ENCODE measurements at places on chromosomes 11 and 22.

DNA sequence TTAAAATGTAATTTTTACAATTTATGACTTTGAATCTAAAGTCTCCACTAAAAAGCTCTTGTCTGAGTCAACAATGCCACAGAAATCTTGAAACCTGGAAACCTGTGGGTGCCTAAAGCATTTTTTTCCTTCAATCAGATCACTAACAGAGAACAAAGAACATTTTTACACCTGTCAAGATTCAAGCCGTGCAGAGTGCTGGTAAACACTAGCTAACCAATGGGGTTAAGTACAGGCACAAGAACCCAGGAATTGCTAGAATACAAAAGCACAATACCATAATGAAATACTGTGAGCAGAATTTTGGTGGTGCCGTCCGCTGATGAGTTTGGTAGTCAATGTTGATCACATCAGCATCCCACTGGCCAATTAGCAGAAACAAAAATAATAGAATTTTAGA is 380.3 kb upstream of the PITPNB start:
- peak; percentile 13 for DNase-seq

GRCh38 chr11:131408025-131408640 is 37.7 kb downstream of the NTM start:
- peak; percentile 32 for DNase-seq

- DNase-seq: peak; percentile 28
Measured at GRCh38 chr22:37267135-37267587, 15.1 kb upstream of the CYTH4 start.

- DNase-seq: no peak
Measured at GRCh38 chr22:47645450-47645914, 883.0 kb downstream of the TBC1D22A start.

- DNase-seq: no peak
Measured at GRCh38 chr22:49056301-49056700, 771.4 kb downstream of the BRD1 start.

DNA sequence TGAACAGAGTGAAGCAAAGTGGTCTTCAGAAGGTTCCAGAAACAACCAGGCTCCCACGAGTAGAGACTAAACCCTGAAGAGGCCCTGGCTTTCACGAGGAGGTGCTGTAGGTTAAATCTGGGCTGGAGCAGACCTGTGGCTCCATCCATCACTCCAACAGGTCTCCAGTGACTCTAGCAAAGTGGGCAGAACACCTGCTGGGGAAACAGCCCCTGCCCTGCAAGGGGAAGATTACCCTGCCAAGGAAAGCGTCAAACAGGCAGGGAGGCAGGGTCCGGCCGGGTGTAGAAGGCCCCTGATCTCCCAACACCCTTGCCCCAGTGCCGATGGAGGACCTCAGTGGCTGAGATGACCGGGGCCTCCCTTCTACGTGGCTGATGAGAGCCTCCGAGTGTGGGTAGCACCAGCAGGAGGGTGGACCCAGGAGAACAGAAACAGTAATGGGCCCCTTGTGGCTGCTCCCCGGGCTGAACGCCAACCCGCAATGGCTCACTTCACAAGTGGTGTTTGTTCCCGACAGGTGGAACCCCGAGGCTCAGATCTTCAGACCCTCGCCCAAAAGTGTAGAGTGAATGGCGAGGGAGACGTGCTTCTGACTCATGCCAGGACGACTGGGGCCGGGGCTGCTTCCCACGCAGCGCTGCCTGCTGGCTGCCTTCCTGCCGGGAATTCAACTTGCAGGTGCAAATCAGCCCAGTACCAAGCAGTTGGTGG is 112.0 kb downstream of the SHANK2 start:
- DNase-seq: peak; percentile 85

DNA sequence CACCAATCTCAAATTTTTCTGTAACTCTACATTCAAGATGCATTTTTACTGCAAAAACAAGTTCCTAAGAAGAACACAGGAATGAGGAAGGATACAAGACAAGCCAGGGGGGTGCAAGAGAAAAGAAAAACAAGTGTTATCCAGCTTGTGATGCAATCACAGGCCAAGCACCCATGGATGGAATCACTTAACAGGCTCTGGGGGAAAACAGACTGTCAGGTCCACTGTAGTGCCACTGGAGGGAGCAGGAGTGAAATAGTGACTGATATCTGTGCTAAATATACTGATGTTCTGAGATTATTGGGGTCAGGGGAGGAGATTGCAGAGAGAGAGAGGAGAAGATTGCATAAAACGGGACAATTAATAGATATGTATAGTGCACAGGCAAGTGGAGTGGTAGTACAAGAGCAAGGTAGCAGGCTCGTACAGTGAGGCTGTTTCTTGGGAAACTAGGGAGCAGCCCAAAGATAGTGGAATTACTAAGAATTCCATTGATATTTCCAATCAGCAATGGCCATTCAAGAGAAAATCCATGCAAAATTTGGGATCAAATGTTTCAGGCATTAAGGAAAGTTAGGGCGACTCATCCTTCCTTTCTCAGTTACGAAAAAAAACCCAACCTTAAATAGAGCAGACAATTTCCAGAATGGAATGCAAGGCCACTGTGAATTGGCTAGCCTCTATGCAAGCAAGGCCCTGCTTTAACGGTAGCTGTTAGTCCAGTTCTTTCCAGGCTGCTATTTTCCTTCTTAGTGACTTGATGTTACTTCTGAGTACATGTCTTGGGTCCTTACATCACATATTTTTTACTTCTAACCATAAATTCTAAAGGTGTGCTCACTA is 52.2 kb upstream of the CEP126 start:
- DNase-seq: peak; percentile 12

DNA sequence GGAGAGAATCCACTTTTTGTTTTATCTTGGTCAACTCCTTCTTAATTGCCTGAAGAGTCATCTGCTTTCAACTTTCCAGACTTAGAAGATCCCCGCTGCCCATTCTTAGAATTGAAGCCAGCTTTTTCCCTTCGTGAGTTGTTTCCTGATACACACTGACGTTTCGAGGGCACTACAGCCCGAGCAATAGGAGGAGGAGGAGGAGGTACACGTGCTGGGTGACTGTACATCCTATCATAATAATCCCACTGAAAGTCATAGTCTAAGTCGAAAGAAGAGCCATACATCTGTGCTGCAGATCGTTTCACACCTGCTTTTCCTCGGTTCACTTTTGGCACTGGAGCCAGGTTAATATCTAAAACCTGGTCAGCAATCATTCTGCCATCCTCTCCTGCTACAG is 606.1 kb downstream of the DLG2 start:
- DNase-seq: no peak

DNA sequence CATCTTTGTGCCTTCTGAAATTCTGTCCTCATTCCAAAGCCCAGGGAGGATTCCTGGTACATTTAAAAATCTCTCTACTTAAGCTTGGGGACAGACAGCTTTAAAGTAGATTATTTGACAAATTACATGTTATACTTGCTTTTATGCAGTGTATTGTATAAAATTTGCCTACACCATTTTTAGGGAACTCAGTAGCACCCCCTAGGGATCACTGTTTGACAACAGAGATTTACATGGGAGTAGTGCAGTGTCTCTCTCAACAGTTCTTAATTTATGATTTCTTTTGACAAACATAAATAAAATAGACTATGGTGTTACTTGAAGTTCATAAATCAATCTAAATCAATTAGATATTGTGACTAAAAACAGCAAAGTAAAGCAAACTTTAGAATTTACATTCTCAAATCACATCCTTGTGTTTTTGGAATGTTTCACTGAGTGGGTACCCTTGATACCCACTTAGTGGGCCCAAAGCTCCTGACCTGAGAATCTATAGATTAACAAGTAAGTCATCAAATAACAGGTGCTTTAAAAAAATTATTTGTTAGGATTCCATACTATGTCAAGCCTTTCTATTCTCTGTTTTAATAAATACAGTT is 428.8 kb downstream of the DYNC2H1 start:
- DNase-seq: no peak

GRCh38 chr22:42511401-42511891 is 8.2 kb downstream of the RRP7A start:
- no peak for DNase-seq

DNA sequence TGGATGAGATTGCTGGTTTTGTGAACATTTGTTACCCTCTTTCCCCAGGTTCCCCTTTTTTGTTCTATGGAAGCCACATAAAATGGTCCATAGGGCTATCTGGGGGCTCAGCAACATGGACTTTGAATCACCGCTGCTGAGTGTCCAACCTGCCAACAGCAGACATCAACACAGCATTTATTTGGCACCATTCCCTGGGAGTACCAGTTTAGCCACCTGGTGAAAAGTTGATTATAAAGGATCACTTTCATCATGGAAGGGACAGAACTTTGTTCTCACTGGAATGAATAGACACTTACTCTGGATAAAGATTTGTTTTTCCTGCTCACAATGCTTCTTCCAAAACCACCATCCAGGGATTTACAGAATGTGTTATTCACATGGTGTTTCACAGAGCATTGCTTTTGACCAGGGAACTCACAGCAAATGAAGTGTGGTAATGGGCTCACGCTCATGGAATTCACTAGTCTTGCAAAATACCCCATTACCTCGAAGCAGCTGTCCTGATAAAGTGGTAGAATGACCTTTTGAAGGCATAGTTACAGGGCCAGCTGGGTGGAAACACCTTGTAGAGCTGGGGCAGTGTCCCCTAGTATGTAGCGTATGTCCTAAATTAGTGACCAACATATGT is 43.9 kb downstream of the ADM start:
- no peak for DNase-seq

DNA sequence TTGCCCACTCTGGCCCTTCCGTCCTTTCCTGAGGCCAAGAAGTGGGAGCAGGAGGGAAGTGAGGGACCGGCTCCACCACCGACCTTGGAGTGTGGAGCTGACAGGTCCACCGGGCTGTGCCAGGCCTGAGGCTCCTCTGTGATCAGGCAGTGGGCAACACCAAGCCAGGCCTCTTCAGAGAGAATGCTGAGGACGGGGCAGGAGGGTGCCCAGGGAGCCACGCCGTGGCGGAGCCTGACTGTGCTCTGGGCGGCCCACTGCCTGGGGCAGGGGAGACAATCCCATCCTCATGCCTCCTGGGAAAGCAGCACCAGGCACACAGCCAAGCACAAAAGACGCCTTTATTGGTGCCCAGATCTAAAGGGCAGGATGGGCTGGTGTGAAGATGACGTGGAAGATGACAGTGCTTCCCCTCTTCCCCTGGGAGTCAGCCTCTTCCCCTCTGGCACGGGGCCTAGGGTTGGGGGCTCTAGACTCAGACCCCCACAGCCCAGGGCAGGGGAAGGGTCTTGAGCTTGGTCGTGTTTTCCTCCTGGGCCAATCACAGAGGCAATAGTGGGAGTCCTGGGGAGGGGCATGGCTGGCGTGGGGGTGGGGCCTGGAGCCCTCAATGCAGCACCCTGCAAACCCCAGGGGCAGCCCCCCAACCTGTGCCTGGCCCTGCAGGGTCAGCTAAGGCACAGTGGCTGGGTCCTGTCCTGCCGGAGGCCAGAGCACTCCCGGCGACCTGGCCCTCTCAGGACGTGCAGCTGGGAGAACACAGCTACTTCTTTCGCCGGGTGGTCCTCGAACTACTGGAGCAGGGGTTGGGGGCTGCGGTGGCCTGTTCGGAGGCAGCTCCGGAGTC is 4.7 kb downstream of the LMF2 start:
- DNase-seq: no peak

DNA sequence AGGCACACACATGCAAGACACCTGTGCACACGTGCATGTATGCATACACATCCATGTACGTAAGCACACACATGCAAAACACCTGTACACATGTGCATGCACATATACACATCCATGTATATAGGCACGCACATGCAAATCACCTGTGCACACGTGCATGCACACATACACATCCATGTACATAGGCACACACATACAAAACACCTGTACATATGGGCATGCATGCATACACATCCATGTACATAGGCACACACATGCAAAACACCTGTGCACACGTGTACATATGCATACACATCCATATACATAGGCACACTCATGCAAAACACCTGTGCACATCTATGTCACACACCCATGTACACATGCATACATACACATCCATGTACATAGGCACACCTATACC is 458.3 kb downstream of the TBC1D22A start:
- no peak for DNase-seq

DNA sequence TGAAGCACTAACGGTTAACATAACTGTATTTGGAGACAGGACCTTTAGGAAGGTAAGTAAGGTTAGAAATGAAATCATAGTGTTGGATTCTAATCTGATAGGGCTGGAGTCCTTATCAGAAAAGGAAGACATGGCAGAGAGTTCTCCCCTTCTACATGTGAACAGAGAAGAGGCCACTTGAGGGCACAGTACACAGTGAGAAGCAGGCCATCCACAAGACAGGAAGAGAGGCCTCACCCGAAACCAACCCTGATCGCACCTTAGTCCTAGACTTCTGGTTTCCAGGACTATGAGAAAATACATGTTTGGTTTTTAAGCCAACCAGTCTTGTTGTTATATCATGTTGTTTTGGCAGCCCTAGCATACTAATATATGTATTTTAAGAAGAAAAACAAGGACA is 170.0 kb downstream of the LRRC4C start:
- no peak for DNase-seq

DNA sequence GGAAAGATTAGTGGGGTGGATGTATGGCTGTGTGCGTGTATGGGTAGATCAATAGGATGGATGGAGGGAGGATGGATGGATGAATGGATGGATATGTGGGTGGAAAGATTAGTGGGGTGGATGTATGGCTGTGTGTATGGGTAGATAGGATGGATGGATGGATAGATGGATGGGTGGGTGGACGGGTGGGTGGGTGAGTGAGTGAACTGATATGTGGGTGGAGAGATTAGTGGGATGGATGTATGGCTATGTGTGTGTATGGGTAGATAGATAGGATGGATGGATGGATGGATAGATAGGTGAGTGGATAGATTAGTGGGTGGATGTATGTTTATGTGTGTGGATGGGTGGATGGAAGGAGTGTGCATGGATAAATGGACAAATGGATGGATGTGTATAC is 87.6 kb upstream of the LDLRAD3 start:
- DNase-seq: no peak

DNA sequence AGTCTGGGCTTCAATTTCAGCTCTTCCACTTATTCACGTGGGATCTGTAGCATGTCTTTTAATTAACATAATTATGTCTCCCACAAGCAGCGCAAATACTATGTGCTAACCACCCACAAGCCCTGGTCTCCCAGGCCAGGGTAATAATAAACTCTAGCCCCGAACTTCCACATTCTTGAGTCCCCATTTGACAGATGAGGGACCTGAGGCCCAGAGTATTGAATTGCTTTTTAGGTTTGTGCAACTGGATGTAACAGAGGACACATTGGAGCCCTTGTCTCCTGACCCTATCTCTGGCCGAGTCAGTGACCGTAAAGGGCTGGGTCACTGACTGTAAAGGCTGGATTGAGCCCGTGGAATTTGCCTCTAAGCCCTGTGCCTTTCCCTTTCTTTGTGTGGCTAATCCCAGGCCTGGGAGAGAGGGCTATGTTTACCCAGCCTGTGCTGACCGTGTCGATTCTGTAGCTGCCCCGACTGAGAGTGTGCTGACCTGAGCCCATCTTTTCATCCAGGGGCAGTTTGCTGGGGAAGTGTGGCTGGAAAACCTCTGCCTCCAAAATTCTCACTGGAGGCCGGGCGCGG is 3.9 kb downstream of the CRYBB2 start:
- peak; percentile 3 for DNase-seq

- DNase-seq: no peak
Measured at GRCh38 chr11:76667856-76668255, 2.7 kb downstream of the LRRC32 start.

- DNase-seq: peak; percentile 35
Measured at GRCh38 chr11:87454241-87454640, 416.5 kb downstream of the TMEM135 start.

All from NCI-H1105 treated with DMSO at 0.1 percent for 48 hours (cell line).